ENCODE measurements at places on chromosomes 4 and X.

DNA sequence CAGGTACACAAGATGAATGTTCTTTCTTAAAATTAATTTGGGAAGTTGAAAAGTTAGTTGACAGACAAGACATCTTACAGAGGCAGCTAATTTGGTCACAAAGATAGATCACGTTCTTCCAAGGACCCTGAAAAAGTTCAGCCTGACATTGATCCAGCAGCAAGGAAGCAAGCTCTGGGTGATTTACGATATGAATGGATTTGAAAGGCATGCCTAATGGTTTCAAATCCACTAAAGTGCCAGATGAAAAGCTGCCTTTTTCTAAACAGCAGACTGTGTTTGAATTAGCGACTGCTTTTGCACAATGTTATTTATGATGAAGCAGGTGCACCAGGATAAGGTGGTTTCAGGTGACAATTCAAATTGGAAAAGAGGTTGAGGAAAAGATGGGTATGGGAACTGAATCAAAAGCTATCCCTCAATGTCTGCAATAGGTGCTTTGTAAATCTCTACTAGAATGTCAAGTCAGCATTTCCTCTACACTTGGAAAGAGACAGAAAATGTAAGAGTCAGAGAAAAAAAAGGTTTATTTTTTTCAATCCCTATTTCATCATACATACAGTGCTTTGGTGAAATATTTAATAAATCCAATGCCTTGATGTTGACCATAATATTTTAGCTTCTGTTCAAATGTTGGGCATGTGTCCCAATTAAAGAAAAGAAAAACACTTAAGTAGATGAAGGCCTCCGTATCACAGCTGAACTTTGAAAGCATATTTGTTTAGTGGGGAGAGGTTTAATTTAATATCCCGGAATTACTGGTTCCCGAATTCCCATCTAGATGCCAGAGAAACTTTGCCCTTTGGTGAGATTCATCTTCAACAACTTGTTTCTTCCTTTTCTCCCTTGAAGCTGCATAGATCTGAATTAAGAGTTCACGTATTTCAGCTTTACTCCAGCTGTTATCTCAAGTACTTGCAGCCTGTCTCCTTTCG, 6.0 kb downstream of the RASGEF1B start:
- DNase-seq, result no peak

GRCh38 chrX:2698604-2699003, 7.5 kb downstream of the CD99 start:
- no peak for DNase-seq

DNA sequence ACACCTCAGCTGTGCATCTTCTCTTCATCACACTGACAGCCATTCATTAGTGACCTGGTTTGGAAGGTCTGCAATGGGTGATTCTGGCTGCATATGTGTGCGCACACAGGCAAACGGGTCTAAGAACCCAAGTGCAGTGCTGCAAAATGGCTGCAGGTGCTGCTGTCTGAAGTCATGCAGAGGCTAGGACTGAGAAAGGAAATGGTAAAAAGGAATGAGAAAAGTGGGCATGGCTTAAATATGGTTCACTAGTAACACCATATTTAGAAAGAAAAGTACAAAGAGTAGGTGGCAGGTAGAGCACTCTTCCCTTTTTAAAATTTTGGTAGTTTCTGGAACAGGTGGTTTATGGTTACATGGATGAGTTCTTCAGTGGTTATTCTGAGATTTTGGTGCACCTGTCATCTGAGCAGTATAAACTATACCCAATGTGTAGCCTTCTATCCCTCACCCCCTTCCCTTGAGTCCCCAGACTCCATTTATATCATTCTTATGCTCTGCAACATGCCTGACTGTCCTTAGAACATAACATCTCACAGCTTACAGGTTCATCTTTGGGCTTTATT, 78.4 kb downstream of the CCNG2 start:
- no peak for DNase-seq

- DNase-seq, result no peak
These were observed 17.1 kb downstream of the MYOZ2 start for GRCh38 chr4:119152741-119153140.

DNA sequence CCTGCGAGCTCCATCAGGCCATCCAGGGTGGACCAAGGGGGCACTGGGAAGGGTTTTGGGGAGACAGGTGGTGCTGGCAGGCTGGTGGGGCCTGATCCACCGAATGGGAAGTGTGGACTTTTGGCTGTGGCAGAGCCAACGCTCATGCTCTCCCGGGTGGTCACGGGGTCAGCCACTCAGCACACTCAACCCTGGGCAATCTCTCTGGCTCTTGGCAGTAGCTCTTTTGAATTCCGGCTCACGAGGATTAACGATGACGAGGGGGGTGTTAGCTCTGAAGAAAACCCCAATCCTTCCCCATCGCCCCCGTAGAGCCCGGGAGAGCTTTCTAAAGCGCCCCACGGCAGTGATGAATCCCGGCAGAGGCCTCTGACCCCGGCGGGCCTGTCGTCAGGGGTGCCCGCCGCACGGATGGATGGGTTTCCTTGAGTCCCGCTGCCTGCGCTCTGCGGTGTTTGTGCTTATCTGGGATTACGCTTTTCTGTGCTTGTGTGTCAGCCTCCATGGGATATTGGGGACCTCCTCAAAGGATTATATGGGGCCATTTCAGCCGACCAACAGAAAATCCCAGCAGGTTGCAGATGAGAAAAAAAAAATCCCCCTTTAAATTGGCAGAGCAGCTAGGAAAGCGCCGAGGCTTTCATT, 156.8 kb upstream of the PSAPL1 start:
- DNase-seq, result no peak

DNA sequence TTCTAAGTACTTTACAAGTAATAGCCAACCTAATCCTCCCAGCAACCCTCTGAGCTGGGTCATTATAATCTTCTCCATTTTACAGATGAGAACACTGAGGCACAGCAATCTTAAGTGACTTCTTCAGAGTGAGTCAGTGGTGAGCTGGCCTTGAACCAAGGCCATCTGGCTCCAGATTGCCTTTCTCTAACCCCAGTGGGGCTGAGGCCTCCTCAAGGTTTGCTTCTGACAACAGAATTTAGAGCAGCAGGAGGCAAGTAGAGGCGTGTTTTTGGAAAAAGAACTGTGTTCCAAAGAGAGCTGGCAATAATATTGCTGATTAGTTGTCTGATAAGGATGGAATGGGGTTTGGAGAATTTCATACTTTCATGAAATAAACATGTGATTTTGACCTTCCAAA, 41.2 kb downstream of the PIR start:
- no peak for DNase-seq

- DNase-seq, result no peak
These were observed 38.9 kb downstream of the PARM1 start for GRCh38 chr4:74971862-74972261.

Data from heart right ventricle (tissue), 16 donors.